ENCODE measurements at places on chromosomes 7 and 10.

- no peak for DNase-seq
Observed at GRCh38 chr10:104099941-104100340, 14.3 kb upstream of the COL17A1 start.

DNA sequence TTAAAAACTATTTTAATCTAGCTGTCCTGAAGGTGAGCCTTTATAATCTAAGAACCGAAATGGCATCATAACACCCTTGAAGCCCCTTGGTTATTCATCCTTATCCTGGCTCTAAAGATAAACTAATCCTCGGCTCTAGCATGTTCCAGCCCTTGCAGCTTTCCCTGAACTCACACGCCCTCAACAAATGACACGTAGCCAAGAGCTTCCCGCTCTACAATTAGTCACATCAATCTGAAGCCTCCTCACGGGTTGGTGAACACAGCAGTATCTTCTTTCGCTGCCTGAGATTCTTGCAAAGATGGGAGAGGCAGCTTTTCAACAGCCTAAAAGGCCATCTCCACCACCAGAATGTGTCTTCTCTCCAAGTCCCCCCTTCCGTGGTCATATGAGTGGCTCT lies 4.1 kb downstream of the FRMD4A start:
- no peak for DNase-seq

GRCh38 chr10:129725482-129725881 lies 238.6 kb downstream of the EBF3 start:
- DNase-seq, result no peak

DNA sequence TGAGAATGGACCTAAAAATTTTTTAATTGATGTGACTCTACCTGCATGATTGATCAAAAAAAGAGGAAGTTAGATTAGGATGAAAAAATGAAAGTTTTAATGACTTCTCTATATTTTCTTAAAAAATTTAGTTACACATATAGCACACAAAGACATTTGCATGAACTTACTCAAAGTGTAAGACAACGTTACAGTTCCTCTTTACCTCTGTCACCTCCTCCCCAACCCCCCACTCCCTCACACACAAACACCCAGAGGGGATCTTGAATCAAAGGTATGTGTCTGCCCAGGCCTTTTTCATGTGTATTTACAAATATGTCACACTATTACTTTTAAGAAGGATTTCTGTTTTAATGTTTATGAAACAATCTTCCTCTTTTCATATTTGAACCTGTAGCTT lies 20.6 kb upstream of the CDCA7L start:
- DNase-seq, result no peak

DNA sequence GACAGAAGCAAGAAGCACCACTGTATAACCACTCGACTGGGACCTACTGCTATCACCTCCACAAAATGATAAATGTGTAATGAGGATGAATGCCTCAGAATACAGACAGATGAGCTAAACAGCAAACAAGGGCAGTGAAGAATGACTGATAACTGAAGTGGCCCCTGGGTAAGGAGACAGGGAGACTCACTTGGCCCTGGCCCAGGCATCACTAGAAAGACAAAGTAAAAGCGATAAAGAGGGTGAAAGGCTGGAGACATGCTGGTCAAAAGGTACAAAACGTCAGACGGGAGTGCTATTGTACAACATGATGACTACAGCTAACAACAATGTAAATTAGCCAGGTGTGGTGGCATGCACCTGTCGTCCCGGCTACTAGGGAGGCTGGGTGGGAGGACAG lies 27.8 kb upstream of the APBB1IP start:
- DNase-seq, result no peak

DNA sequence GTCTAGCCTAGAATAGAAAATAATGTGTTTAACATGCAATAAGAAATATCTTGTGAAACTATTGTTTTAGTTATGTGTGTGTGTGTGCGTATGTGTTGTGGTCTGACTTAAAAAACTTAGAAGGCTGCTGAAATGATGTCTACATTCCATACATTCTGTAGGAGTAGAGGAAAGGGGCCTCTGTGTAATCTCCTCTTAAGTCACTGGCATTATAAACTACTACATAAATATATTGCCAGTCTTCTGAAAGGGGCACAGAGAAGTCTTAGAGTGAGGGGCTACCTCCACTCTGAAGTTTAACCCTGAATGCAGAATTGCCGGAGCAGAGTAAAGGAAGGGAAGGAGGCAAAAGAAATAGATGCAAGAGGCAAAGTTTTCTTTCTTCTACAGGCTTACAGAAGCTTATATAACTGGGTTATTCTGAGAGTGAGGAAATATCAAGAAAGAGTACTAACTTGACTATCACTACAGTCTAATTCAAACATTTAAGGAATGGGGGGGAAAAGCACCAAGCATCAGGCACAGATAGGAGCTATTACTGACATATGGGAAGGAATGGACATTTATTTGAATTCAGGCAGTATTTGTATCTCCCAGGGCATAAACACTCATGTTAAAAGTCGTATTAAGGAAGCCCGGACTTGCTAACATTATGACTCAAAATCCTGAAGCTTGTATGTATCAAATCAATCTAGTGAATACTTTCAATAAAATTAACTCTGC lies 75.7 kb downstream of the DNAJC1 start:
- no peak for DNase-seq

- no peak for DNase-seq
Observed at GRCh38 chr7:52959878-52960660, 75.4 kb upstream of the POM121L12 start.

DNA sequence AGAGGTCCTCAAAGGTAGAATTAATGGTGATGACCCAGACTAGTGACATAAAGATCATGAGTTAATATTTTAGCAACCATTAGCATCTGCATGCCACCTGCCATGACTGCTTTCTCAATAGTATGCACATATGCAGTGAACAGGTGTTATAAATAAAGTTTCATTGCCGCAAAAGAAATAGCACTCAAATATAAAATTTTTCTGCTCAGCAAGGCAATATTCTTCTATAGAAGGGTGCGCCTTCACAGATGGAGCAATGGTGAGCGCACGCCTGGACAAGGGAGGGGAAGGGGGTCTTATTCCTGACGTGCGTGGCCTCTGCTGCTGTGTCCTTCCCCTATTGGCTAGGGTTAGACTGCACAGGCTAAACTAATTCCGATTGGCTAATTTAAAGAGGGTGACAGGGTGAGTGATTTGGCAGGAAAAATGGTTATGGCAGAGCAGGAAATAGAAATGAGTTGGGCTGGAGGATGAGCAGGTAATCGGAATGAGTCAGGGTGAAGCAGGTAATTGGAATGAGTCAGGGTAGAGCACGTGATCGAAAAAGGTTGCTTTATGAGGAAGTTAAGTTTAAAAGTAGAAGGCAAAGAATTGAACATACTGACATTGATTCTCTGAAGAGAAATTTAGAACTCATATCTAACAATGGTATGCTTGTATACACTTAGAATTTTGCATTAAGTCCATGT lies 24.7 kb upstream of the TRIM24 start:
- no peak for DNase-seq

- DNase-seq, result no peak
Observed at GRCh38 chr10:78262860-78263259, 229.2 kb downstream of the RPS24 start.

DNA sequence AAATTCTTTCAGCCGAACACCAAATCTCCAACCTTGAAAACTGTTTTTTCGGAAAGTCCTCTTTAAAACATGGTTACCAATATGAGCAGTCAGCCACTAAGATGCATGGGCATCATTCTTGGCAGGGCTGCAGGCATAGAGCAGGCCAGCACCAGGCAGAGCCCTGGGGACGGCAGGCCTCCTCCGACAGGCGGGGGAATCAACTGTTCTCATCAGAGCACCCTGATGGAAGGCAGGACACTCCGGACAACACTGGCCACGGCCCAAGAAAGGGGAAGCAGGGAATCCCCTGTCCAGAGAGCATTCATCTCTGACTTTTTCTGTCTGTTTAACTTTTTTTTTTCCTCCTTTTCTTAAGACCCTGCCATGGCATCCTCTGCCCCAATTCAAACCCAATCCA lies 1.4 kb upstream of the NOS3 start:
- no peak for DNase-seq

DNA sequence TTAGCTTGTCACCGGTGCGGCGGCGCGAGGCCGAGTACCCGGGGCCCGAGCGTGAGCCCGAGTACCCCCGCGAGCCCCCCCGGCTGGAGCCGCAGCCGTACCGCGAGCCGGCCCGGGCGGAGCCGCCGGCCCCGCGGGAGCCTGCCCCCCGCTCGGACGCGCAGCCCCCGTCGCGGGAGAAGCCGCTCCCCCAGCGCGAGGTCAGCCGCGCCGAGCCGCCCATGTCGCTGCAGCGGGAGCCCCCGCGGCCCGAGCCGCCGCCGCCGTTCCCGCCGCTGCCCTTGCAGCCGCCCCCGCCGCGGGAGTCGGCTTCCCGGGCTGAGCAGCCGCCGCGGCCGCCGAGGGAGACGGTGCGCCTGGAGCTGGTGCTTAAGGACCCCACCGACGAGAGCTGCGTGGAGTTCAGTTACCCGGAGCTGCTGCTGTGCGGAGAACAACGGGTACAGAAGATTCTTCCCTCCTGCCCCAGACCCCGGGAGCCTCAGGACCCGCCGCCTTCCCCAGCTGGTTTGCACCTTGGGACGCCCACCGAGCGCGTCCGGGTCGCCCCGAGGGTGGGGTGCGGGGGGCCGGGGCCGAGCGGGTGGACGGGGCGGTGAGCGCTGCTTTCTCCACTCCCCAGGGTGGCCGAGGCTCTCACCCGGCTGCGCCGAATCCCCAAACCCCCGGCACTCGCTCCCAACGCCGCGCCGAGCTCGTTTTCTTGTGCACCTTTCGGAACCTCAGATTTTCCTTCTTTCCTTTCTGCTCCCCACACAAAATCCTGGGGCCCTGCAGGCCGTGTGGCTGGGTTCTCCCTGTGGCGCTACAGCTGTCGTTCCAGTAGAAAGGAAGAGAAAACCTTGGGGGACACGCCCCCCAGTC lies 708 bp downstream of the UBN2 start:
- DNase-seq, result peak; percentile 20

DNA sequence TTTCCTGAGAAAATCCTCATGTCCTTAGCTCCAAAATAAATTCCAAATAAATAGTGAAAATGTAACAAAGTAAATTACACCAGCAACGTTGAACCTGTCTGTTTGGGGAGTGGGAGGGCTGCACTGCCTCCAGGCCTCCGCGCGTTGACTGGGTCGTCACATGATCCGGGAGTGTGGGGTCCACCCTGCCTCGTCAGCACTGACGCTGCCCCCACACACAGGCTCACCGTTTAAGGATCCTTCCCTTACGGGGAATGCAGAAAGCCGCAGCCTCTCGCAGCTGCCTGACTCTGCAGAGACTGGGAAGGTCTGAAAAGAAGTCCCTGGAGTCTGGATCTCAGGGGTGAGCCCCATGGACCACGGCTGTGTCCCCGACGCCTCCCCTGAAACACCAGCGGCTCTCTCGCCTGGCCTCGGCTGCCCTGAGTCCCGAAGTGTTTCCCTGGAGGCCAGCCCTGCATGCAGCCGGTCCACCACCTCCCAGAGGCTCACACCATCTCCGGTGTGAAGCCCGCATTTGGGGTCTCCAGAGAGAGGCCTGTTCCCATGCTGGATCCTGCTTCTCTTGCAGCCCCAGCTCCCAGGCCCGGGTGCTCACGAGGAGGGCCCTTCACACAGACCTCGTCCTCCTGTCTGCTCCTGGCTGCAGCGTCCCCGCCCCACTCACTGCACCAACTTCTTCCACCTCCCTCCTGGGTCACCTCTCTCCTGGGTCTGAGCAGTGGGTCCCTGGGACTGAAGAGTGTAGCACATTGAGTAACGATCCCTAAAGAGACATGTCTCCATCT lies 49.5 kb upstream of the ADGRA1 start:
- DNase-seq, result no peak

DNA sequence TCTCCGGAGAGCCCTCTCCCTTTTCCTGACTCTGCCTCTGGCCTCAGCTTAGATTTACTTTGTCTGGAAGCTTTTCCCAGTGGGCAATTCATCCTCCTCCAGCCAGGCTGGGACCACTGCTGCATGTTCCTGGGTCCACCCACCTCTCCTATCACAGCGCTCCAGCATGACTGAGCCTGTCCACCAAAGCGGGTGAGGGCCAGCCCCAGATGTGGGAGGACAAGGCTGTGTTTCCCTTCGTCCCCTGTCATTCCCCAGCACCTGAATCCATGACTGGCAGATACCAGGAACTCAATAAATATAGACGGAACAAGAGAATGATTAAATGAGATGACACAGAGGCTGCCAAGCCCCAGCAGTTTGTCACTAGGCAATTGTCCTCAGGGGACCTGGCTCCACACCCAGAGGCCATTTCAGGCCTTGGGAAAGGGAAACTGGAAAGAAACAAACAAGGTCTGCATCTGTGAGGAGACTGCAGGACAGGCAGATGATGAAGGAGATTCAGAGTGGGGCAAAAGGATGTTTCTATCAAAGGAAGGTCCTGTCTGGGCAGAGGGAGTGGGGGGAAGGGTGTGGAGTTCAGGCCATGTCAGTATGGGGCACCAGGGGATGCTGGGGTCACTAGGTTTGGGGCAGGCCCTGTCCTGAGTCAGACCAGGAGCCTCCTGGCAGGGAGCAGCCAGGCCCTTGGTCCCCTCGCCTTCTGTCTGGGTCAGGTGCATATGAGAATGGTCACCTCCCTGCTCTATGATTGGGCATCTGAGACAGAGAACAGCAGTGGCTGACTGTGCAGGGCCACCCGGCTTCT lies 576.4 kb downstream of the GRID1 start:
- DNase-seq, result no peak

DNA sequence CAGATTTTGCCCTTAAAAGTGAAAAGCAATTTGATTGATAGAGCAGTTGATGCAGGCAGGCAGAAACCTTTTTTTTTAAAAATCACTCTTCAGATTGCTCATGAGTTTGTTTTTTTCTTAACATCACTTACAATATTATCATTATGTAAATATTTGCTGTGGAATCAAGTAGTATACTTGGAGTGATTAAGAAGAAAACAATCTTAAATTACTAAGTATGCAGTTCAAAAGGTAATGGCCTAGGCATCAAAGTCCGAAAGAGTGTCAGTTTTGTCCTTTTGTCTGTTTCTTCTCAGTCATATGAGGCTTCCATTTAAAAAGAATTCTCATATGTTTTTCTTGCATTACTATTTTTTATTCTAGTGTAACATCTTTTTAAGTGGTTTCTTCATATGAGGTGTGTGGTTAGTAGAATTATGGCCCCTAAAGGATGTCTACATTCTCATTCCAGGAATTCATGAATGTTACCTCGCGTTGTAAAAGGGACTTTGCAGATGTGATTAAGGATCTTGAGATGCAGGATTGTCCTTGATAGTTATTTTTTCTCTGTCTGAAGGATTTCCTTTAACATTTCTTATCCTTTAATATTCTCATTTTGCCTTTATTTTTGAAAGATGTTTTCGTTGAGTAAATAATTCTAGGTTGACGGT lies 44.0 kb downstream of the BICC1 start:
- no peak for DNase-seq

- DNase-seq, result no peak
Observed at GRCh38 chr10:69897432-69897831, 95.7 kb downstream of the COL13A1 start.

DNA sequence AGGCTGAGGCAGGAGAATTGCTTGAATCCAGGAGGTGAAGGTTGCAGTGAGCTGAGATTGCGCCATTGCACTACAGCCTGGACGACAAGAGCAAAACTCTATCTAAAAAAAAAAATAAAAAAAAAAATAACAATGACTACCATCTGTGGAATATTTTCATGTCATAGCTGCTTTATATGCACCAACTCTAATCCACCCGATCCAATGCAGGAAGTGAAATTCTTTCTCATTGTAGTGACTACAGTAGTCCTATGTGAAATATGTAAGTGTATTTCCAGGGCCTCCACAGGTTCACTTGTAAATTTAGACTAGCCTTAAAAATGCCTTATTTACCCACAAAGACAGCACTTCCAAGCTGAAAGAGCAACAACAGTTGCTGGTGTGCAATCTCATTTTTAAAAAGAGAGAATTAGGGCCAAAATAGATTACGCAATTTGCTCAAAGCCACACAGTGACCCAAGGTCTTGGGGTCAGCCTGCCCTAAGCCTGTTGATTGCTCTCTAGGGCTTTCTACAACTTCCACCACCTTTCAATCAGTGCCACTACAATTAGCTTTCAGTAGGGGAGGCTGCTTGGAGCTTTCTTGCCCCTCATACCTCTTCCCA lies 25.8 kb upstream of the EGFR start:
- DNase-seq, result no peak

Data from T-helper 1 cell (primary cell).